GDM1 (cell line): ENCODE measurements at places on chromosomes 1 and 21.
A peak's percentile ranks its signal among the peaks of the same experiment; 100 is the strongest.

DNA sequence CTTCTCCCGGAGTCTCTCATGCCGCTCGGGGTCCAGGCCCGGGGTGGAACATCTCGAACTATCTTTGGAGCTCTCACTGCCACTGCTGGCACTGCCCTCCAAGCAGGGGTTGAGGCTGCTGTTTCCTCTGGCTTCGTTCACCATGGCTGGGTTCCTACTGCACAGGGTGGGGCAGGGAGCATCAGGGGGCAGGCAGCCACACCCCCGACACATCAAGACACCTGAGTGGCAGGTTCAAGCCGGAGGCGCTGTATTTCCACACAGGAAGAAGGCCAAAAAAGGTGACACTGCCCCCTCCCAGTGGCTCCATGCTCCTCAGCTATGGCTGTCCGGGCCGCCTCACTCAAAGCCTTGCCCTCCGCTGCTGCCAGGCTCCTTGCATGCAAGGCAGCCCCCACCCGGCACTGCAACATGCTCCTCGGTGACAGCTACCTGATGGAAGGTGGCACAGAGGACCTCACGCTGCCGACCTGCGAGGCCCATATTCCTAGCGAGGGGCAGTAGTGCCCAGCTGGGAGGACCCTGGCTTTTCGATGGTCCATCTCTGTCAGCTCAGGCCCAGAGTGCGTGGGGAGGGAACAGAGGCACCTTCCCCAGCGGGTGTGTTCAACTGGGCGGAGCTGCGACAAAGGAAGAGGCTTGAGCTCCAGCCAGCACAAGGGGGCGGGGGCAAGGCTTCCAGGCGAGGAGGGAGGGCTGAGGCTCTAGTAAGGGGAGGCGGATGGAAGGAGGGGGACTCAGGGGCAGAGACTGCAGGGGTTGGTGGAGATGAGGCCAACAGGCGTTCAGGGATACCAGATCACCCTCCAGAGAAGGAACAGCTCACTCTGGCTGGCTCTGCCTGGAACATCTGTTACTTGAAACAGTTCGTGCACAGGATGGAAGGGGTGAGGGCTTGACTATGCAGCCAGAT, 2.5 kb downstream of the MTHFR start:
- DNase-seq = peak; percentile 89

DNA sequence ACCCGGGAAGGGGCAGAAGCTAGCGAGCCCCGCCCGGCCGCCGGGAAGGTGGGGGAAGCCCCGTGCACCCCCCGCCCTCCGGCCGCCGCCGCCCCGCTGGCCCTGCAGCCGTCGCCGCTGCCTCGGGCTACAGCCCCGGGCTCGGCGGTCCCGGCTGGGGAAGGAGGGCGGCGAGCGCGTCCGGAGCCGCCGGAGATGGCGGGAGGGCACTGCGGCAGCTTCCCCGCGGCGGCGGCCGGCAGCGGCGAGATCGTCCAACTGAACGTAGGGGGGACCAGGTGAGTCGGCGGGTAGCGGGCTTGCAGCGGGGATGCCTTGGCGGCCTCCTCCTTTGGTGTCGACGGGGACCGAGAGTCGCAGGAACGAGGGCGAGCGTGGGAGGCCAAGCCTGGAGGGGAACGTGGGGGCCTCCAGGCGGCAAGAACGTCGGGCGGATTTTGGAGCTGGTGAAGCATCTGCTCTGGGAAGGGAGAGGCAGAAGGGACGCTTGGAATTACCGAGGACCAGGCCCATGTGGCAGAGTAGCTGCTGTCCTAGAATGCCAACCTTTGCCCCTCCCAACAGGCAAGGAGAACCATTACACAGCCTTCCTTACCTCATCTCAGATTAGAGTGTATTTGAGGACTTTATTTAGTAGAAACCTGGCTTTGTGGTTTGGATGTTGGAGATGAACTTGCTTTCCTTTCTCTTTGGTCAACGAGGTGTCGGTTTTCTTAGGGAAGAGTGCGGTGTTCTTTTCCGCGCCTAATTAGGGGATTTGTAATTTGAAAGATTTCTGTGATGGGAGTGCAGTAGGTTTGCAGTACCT, 591 bp downstream of the KCTD3 start:
- DNase-seq = peak; percentile 41

- peak; percentile 36 for DNase-seq
These were observed 3.1 kb downstream of the C1orf162 start for GRCh38 chr1:111476761-111477309.

DNA sequence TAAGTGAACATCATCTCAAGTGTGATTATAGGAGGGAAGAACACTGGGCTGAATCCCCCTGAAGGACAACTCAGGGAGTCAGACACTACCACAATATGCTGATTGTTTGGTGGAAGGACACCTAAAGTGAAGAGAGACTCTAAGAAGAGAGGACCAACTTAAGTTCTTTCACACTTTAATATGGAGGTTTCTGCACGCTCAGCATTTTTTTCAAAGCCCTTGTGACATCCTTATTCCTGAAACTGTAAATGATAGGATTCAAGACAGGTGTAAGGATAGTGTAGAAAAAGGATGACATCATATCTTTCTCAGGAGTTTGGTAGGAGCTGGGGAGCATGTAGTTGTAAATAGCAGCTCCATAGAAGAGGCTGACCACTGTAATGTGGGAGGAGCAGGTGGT, 4.8 kb downstream of the OR2T10 start:
- no peak for DNase-seq

DNA sequence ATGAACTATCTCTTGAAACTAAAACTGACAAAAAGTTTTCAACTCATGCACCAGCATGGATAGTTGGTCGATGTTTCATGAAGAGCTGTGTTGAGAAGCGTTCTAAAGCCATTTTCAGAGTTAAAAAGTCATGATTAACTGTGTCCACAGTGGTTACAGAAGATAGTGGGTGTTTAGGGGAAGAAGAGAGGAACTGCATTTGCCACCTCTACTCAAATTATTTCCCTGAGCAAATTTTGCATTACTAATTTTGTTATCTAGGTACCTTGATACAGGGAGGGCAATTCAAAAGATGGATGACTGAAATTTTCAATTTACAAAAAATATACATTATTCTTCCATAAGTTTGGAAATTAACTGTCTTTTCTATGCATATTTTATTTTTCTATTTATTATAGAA, 15.5 kb downstream of the SAMSN1 start:
- no peak for DNase-seq

GRCh38 chr1:112840631-112841624, 115.1 kb downstream of the SLC16A1 start:
- DNase-seq = peak; percentile 68

- DNase-seq = no peak
These were observed 27.0 kb upstream of the BTG2 start for GRCh38 chr1:203278082-203278884.

DNA sequence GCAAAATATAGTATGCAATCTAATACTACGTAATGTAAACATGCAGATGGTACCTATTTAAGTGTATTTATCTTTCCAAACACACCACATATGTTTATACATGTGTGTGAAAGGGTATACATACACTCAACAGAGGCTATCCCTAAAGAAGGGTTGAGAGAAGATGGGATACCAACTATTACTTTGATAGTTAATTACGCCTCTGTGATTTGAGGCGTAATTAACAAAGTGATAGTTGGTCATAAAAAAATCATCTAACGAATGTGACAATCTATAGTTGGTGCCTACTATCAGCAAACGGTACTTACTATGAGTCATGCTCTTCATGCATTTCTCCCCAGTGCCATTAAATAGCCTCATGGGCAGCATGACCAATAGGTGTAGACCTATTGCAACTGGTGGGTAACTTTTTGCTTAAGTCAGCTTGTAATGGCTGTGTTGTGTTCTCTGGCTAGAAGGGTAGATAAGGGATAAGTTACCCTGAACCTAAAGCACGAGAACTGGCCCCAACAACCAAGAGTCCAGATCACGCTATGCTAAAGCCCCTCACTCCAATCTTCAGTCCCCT, 15.3 kb downstream of the RCAN1 start:
- no peak for DNase-seq

DNA sequence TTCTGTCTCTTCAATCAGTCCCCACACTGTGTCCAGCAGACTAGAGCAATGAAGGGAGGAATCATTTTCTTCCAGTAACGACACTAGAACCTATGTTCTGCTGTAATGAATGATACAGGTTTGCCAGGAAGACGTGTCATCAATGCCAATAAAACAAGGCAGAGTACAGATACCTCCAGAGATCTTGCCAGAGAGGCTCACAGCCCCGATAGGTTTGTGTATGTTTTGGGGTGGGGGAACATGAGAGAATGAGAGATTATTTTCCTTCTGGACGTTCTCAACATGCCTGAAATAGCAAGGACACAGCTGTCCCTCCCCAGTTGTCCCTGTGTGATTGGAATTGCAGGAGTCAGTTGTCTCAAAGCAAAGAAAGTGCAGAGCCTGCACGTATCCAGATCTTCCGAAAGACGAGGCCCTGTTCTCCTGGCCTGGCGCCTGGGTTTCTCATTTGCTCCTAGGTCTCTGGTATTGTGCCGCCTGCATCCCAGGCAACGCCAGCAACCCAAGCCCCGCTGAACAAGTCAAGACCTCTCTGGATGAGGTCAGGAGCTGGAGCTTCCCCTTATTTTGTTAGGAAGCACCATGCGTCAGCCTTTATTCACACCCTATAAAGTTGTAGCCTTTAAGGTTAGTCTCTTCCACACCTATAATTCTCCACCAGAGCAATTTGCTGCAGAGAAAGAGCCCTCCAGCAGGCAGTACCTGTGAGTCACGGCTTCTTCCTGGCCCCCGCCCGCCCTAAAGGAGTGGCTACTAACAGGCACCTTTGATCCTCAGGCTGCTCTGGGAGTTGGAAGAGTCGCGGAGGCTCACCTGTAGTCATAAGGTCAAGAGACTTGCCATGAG, 130.5 kb downstream of the TOMM20 start:
- DNase-seq = no peak

- DNase-seq = no peak
These were observed 1.2 kb upstream of the CDA start for GRCh38 chr1:20587661-20588053.

GRCh38 chr1:58576727-58577653, at the start of gene TACSTD2:
Gene TACSTD2, minus strand, starts transcription at chr1:58577252. Its CDS starts 96 bp downstream, at chr1:58577156.
- DNase-seq = no peak

- DNase-seq = no peak
These were observed 31.4 kb upstream of the LYST start for GRCh38 chr1:235898126-235898525.

DNA sequence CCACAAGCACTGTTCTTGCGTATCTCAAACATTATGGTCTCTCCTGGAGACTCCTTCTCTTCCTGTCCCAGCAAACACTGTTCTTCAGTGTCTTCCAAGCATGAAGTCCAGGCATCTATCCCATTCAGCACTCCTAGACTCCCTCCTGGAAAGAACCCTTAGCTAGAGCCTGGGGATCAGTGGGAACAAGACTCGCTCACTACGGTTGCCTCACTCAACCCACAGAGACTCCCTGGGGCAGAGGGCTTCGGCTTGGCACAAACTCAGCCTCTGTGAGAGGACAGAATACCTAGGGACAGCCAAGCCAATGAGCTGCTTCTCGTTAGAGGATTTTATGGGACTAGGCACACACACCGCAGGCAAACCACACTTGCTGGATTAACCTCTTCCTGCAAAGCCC, 86.5 kb upstream of the IPO9 start:
- no peak for DNase-seq

GRCh38 chr1:6547301-6547700, 7.0 kb downstream of the NOL9 start:
- DNase-seq = no peak

DNA sequence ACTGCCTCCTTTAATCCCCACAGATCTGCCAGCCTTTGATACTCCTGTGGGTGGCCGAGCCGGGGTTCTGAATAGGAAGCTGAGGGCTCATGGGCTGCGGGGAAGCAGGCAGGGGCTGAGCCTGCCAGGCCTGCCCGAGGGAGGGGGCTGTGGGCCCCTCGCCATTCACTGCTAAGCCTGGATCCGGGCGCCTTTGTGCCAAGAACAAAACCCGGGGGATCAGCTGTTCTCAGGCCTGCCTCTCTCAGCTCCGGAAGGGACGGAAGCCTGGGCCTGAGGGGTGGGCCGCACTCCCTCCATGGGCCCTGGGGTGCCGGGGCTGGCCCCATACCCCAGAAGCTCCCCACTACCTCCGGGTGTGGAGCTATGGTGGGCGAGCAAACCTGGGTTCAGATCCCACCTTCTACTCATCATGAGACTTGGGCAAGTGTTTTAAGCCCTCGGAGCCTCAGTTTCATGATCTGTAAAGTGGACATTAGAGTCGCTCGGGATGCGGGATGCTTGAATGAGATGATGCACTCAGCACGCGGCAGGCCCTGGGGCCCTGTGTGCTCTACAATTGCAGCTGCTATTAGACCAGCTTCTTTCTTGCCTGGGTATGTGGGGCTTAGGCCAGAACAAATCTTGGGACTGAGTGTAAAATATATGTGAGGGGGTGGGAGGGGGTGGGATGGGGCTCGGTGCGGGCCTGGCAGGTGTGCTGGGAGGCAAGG, 19.2 kb upstream of the EPHA2 start:
- no peak for DNase-seq

DNA sequence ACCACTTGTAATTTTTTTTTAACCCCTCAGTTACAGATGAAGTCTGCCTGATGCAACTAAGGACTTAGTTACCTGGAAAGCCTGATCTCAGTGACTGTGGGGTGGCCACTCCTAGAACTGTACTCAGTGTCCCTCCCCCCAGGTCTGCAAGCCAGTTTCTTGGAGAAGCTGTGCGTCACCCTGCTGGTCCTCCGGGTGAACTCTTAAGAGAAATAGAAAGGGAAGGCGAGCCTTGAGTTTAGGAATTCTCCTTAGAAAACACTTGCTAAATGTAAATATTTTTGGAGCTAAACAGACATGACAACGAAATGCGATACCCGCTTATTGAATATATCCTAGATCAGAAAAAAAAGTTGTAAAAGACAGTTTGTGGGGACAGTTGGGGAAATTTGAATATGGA, 730 bp downstream of the SLC16A4 start:
- no peak for DNase-seq

- no peak for DNase-seq
These were observed 10.7 kb downstream of the MR1 start for GRCh38 chr1:181044449-181044966.

DNA sequence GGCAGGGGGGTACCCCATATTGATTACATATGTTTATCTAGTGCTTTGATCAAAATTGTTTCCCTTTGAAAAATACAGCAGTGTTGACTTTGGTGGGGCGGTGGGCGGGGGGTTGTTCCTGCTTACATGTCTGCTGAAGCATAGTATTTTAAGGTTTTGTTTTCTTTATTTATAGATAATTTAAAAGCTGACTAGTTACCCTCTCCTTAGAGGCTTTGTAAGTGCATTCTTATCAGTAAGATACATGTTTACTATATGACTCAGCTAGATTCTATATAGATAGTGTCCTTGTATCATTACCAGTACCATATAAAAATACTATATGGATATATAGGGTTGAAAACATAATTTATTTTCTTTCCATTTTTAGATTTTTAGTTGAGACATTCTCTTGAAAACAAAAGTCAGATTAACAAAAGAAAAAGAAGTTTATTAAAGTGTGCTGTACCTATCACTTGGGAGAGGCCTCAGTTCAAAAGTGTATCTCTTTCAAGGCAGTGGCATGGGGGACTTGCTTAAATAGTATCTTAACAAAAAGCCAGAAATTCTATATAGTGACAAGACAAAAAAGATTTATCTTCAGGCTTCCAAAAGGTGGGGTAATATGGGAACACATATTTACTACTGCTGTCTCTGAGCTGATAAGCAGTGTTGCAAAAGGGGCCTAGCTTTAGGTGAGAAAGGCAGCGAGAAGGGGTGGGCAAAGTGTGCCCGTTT, 79.0 kb downstream of the HS2ST1 start:
- no peak for DNase-seq
